ENCODE measurements at places on chromosomes 7 and 10.

- no peak for DNase-seq
Observed at GRCh38 chr10:73645251-73645650, 4.0 kb upstream of the MYOZ1 start.

GRCh38 chr7:79979437-79979836 lies 155.2 kb upstream of the GNAI1 start:
- no peak for DNase-seq

- DNase-seq, result peak; percentile 99
Observed at GRCh38 chr10:102151774-102152544, at the start of gene NOLC1. Gene NOLC1 (plus strand): TSS chr10:102152389. CDS start chr10:102152411, 22 bp downstream.

GRCh38 chr10:86419101-86419500 lies 52.5 kb upstream of the GRID1 start:
- no peak for DNase-seq

DNA sequence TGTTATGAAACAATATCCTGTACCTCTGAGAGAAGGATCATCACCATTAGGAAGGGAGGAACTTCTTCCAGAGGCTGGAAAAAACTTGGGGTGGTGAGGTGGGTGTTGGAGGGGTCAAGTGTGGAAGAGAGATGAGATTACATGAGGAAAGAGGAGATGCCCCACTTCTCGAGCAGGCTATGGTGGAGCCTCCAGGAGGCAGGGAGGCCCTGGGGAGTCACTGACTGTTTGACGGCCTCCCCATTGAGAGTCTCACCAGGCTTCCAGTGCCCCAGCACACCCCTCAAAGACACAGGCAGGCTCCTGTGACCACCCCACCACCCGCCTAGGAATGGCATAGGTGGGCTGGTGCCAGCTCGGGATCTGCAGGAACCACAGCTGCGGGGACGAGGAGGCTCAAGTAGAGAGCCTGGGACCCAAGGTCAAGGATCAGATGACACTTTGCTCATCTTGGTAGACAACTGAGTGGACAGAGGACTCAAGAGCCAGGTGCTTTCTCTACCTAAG lies 185.3 kb upstream of the GDF10 start:
- no peak for DNase-seq

GRCh38 chr7:151552352-151553028 lies 32.8 kb upstream of the RHEB start:
- no peak for DNase-seq

- no peak for DNase-seq
Observed at GRCh38 chr10:107619139-107619538, 454.6 kb upstream of the SORCS1 start.

Data from left cardiac atrium (tissue), 4 donors.